Hypothalamus (tissue), 51 donors: ENCODE measurements at places on chromosomes 11 and 22.

DNA sequence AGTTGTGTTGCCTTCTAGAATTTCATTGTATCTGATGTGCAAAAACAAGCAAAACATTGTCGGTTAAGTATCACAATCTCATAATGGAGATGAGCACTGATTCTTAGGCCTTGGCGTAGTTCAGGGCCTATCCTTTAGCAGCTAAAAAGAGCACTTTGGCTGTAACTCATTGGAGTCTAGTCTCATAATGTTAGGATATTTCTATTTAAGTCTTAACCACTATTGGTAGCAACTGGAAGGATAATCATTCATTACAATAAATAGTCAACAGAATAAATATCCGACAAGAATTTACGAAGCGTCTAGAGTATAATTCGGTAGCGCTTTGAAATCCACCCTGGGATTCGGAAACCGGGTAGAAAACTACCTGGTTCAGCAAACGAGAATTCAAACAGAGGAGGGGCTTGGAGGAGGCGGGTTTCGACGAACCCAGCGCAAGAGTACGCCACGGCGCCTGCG is 461 bp upstream of the EED start:
- DNase-seq = peak; percentile 39

DNA sequence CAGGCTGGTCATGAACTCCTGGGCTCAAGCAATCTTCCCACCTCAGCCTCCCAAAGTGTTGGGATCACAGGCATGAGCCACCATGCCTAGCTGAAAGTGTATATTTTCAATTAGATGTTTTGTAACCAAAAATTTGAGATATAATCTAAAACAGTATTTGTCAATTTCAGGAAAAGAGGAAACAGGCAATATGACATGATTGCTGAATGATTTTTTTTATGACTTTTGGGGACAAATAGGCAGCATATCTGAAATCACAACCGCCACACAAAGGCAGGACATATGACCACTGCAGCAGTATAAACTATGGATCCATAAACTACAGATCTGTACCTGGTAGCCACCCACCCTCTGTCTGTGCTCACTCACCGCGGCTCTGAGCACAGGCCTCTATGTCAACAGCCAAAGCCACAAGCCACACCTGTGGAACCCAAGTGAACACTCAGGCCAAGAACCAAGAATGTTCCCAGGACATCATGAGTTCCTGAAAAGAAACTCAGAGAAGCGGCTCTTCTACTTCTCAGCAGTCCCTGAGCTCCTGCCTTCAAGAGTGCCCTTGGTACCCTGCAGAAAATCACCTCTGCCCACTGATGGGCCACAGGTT is 22.5 kb downstream of the PISD start:
- no peak for DNase-seq

DNA sequence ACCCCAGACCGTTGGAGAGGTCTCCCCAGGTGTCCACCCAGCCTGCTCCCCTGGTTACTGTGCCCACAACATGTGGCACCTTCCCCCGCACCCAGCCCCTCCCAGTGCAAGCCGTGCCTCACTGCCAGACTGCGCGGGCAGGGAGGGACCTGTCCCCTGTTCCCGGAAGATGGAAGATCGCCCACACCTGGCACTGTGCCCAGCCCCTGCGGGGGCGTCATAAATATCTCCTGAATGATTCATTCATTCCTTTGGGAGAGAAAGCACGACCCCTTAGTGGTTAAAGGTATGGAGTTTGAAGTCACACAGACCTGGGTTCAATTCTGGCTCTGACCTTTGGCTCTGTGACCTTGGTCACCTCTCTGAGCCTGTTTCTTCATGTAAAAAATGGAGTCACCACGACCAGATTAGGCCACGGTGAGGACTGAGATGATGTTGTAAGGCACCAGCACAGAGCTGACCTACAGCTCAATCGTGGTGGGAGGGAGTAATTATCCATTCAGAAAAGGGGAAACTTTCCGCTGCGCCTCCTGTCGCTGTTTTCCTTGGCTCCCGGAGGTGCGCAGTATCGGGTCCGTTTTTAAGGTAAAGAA is 497 bp upstream of the SYT12 start:
- DNase-seq = no peak

DNA sequence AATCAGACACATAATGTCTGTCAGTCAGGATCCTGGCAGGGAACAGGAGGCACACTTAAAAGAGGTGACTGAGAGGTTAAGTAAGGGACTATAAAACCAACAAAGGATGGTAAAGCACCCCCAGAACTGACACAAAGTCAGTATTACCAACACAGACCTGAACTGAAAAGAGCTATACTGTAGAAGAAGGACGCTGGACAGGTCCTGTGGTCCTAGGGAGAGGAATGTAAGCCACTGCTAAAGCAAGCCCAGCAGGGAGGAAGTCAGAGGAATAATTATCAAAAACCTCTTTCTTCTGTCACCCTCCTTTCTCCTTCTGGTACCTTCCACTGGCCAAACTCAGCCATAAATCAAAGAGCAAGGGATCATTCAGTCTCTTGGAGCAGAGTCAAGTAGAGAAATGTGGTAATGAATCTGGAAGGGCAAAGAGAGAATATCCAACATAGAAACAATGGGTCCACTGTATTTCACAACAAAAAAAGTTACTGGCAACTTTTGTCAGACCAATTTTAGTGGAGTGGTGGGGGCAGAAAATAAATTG is 33.4 kb upstream of the ANGPTL5 start:
- no peak for DNase-seq
